ENCODE measurements at places on chromosomes 5 and 9.

- DNase-seq, result no peak
Measured at GRCh38 chr5:107248066-107248695, 422.6 kb downstream of the EFNA5 start.

DNA sequence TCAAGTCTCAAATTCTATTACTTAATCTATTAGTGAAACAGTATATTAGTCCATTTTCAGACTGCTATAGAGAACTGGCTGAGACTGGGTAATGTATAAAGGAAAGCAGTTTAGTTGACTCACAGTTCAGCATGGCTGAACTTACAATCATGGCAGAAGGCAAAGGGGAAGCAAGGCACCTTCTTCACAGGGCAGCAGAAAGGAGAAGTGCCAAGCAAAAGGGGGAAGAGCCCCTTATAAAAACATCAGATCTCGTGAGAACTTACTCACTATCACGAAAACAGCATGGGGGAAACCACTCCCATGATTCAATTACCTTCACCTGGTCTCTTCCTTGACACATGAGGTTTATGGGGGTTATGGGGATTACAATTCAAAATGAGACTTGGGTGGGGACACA lies 67.9 kb upstream of the CHSY3 start:
- no peak for DNase-seq

GRCh38 chr9:101445353-101446029 lies 9.9 kb upstream of the ALDOB start:
- no peak for DNase-seq

- DNase-seq, result no peak
Measured at GRCh38 chr9:77261605-77262004, 84.3 kb downstream of the VPS13A start.

DNA sequence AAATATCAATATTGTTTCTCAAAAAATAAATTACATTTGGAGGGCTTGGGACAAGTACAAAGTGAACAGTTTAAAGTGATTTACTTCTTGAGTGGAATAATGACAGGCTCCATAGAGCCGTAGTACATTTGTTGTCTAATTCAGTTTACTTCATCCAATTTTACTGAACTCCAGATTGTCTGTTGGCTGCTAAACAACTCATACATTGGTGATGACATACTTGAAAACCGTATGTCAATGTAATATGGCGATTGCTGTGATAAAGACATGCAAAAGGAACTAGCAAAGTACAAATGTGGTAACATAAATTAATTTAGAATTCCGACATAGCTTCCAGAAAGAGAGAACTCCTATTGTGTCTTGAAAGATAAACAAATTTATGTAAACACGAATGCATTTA lies 1197.5 kb upstream of the CDH18 start:
- DNase-seq, result no peak

- no peak for DNase-seq
Measured at GRCh38 chr5:177611446-177612214, 11.7 kb downstream of the B4GALT7 start.

- no peak for DNase-seq
Measured at GRCh38 chr9:101514071-101514470, 19.6 kb upstream of the RNF20 start.

DNA sequence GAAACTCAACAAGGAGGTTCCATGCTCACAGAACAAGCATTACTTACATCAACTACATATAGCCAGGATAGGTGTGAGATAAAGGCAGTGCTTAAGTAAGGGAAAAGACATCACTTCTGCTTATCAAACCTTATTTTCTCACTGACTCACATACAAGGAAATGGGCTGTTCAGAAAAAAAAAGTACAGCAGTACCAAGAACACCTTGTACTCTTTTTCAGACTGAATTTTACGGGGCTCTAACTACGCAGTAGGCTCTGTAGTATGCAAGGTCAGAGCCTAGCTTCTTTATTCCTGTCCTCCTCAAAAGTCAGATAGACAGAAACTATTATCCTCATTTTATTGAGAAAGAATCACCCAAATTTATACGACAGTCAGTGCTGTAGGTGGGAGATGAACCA lies 5.8 kb downstream of the PSMB7 start:
- DNase-seq, result no peak

- DNase-seq, result no peak
Measured at GRCh38 chr9:68782546-68782945, 77.5 kb downstream of the PIP5K1B start.

GRCh38 chr9:2016408-2017330 lies 1.5 kb downstream of the SMARCA2 start:
- peak; percentile 54 for DNase-seq

DNA sequence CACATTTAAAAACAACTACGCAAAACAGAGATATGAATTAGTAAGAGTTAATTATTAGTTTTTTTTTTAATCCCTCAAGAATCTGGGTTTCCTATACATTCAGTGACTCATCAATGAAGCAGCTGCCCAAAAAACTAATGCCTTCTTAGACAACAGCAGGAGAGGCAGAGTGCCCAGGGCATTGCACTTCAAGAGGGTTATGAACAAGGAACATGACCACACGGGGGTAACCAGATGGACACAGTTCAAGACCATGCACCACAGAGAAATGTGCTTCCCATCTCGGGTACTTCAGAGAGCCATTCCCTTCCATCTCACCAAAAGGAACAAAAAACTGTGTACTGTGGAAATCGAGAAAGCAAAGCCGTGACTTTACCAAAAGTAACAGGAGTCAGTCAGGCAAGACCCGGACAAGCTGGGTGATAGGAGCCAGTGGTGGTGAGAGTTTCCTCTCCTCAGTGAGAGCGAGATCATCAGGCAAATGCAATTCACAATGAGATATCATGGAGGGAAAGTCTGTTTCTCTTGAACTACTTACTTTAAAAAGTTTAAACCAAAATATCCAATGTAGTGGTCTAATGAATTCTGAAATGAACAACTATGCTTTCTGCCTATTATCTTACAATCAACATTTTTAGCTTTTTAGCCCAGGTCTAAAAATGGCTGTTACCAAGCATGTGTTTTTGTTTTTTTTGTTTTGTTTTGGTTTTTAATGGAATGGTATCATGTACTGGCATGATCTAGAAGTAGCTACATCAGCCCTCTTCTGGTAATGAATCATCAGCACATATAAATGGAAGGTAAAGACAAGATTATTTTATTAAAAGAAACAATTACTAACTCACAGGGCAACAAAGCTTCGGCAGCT lies 192.1 kb downstream of the TSSK1B start:
- DNase-seq, result no peak

DNA sequence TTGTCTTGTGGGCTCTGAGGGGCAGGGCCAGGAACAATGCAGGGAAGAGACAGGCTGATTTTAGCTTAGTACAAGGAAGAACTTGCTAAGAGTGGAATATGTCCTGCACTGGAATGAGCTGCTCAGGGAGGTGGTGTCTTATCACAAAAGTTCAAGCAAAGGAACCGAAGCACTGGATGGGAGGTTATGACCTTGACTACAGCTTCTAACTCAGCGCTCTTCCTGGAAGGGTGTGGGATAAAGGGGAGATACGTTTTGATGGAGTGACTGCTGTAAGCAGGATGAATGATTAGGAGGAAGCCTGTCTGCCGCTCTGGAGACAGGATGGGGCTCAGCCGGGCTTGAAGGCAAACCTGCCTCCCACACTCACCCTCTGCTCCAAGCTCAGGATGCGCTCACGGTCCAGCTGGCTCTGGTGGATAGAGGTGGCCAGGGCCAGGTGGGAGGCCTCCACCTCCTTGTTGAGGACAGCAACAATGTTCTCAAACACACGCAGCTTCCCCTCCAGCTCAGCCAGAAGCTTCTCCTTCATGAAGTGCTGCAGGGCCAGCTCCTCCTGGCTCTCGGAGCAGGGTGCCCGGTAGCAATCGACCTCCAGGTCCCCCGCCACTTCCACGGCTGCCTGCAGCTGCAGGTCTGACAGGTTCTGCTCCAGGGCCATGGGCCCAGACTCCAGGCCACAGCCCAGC lies 13.5 kb downstream of the TRAF1 start:
- no peak for DNase-seq

DNA sequence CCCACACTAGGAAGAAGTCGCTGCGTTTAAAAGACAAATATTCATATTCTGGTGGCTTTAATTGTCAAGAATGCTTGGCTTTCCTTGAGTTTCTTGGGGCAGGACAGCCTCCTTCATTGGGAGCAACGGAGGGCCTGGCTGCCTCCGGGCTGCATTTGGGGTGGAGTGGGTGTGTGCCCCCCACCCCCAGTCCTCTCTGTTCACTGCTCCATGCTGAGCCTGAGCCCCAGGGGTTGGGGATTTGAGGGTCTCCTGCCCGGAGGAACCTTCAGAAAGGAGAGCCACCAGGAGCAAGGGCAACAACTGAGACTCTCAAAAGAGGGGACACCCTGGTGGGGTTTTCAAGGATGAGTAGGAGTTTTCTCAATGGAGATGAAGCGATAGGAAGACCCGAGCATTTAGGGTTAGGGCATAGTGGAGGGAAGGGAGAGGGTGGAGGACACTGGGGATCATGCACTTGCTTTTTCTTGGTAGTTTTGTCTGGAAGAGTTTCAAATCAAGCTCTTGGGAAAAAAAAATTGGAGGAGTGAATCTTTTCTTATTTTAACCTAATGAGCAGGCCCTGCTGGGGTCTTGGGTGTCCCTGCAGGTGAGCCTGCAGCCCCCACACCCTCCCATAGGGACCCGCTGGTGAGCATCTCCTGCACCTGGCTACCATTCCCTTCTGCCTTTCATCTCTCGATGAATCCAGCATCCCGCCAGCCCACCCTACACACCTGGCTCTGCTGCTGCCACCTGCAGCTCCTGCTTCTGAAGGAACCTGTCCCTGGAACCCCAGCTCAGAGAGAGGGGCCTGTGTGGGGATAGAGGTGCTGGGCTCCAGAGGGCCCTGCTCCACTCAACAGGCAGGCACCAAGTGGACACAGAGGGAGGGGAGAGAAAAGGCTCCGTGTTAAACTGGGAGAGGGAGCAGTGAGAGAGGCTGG lies 4.1 kb downstream of the SLC6A19 start:
- no peak for DNase-seq

- no peak for DNase-seq
Measured at GRCh38 chr5:60248901-60249300, 355.4 kb upstream of the PDE4D start.

GRCh38 chr5:110094548-110094947 lies 404.8 kb downstream of the MAN2A1 start:
- no peak for DNase-seq

DNA sequence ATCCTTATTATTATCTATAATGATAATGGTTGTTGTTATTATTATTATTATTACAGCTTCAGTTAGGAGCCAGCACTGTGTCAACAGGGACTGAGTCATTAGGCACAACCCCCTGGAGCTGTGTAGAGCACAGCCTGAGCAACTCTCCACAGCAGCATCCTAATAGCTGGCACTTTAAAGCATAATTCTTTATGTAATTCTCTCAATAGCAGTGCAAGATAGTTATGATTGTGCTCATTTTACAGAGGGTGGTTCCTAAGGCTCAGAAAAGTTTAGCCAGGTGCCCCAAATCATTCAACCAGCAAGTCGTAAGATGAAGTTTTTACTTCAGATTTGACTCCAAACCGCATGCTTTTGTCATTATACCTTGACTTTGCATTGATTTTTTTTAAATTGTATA lies 390.3 kb downstream of the ANXA1 start:
- DNase-seq, result no peak

All from GM04504 (cell line).